Activated CD4-positive, alpha-beta T cell treated with anti-CD3 and anti-CD28 coated beads, Interleukin-10, Interleukin-2, amounts not matched to agents 100 ng/mL and 50 ng/mL, durations not matched to agents 16 hours and 8 hours (primary cell): ENCODE measurements at places on chromosomes 5 and 9.

- DNase-seq, result no peak
Measured at GRCh38 chr5:68817632-68818031, 276.2 kb upstream of the SLC30A5 start.

DNA sequence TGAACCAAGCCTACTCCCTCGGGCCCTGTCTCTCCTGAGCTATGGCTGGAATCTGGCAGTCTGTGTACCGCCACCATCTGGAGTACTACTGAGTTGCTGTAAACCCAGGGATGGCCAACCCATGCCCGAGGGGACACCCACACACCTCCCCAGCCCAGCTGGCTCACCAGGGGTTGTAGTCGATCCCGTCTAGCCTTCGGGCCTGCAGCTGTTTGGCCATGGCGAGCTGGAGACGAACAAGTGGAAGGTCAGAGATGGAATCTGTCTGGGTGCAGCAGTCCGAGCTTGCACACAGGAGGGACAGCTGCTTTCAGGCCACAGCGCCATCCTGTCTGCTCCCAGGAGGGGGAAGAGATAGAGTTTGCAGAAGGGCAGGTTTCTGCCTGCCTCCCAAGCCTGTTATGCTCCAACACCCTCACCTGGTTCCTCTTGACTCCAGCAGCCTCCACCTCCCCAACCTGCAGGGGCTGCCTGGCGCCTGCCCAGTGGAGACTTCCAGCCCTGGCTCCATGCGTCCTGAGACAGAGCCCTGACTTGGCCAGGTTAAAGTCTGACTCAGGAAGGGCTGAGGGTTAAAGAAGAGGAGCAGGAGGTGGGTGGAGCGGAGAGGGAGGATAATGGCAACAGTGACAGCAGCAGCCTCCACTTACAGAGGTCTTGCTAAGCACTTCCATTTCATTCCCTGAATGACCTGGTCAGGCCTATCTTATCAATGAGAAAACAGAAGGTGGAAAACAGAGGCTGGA lies 15.8 kb upstream of the SPOUT1 start:
- no peak for DNase-seq

GRCh38 chr5:79225026-79225425 lies 10.9 kb upstream of the JMY start:
- no peak for DNase-seq

- no peak for DNase-seq
Measured at GRCh38 chr9:98565152-98566135, 143.3 kb downstream of the GABBR2 start.

GRCh38 chr9:18554244-18554643 lies 80.3 kb downstream of the ADAMTSL1 start:
- no peak for DNase-seq

DNA sequence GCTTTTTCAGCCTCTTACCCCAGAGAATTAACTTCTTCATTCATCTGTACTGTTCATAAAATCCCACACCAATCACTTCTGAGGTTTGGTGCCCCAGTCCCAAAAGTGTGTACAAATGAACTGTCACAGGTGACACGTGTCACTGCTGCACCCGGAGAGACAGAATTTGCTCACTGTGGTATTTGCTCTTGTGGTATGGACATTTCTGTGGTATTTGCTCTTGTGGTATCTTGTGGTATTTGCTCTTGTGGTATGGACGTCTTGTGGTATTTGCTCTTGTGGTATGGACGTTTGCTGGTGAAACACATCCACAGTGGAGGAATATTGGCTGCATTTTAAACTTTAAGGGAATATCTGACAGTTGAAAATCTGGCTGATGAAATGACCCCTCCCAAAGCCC lies 214.9 kb upstream of the DAP start:
- no peak for DNase-seq

DNA sequence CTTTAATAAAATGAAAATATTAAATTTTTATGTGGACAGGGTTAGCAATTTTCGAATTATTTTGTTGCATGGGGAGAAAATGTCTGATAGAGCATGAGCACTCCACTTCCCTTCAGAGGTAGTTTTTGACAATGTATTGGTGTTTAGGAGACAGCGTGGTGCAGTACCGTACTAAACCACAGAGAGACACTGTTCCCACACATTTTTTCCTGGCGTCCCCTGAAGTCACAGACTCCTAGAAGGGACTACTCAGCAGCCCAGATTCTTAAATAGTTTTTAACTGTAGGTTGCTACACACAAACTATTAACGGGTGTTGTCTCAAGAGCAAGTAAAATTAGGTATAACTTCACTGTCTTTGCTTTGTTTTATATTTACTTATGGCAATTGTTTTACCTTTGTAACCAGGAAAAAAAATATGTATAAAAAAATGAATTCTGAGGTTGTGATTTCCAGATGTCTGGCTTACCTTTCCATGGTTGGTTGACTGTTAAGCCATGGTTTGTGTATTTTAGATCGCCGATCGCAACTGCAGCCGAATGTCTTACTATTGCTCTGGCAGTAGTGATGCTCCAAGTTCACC lies 171.2 kb downstream of the DOCK8 start:
- DNase-seq, result peak; percentile 17

GRCh38 chr9:93258818-93259489 lies 75.0 kb downstream of the WNK2 start:
- no peak for DNase-seq

DNA sequence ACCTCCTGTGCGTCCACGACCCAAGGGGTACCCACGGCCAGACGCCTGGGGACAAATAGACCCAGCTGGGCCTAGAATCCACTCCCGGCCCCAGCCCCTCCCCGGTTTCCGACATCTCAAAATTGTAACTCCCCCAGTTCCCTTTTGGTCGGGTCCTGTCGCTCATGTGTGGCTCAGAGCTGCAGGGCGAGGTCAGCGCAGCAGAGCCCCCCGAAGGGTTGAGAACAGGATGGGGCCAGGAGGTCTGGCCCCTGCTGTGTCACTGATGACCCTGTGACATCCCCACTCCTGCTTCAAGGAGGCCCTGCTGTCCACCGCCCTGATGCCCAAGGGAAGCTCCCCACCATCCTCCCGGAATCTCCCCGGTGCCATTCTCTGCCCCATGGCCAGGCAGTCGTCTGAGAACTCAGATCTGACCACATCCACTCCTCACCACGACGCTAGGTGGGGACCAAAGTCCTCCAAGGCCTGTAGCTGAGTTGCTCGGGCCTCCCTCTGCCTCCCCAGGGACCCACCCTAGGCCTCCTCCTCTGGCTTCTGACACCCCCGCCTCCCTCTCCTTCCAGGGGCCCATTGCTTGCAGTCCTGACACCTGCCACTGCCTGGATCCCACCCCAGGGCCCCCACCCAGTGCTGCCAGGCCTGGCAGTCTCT lies 3.9 kb downstream of the SLC9A3 start:
- no peak for DNase-seq

DNA sequence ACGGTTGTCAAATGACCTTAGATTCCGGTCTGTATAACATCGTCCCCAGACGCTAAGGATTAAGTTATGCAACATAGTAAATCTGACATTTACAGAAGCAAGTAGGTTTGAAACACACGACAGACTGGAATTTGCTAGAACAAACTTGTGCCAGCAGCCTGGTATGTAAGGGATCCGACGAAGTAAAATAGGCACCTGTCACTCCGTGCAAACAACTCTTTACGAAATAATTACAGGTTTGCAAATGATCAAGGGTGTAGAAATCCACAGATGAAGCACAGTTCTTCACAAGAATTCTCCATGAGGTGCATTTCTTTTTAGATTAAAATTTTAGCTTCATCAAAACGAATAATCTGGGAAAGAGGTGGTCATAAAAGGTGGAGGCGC lies 508 bp downstream of the MOCS2 start:
- DNase-seq, result no peak

- DNase-seq, result peak; percentile 5
Measured at GRCh38 chr9:101578378-101578777, 16.4 kb downstream of the PPP3R2 start.

- DNase-seq, result no peak
Measured at GRCh38 chr5:111706345-111706744, 50.6 kb downstream of the NREP start.

DNA sequence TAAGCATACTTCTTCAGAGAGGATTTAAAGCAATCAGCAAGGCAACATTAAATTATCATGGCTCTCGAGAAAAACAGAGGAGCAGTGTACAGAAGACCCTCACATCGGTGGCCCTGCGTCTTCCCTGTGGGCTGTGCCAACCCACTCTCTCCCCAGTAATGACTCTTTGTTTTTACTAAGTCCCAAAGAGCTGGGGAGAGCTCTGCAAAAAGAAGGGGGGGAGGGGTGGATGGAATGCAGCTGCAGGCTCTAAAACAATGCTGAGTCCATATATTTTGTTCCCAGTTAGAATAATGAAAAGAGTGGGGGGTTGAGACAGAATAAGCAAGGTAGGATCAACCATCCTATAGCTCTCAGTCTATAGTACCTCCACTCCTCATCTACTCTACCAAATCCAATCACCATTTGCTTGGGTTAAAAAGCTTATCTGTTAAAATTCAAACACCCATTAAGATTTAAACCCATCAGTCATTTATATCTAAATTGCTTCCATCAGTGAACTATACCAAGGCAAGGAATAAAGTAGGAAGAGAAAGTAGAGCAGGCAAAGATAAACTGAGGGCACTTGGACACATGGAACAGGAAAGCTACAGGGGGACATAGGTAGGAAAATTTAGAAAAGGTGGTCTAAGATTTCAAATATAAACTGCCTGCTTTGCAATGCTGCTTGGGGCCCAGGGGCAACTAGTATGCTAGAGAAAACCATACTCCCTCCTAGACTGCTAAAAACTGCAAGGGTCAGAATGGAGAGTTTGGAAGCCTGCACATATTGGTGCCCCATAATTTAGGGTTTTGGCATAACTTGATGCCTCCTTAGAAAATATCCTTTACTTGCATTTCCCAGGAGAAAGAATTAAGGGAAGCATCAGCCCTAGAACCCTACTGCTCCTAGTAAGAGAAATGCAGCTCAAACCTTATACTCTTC lies 20.6 kb downstream of the ELL2 start:
- DNase-seq, result no peak

DNA sequence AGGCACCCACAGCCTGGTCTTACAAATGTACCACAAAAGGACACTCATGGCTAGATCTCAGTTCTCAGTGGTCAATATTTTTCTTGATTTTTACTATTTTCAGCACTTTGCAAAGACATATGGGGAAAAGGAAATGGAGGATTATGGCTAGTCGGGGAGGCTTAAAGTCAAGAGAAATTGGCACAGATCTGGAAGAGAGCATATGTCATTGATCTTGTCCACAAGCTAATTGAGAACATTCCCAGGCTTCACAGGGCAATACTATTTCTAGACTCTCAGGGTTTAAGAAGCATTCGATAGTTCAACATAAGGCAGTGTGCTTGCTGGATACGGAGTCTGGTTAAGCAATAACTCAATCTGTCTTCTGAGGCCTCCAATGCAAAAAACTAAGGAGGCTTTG lies 285.8 kb downstream of the ZNF608 start:
- DNase-seq, result no peak
